ENCODE measurements at places on chromosomes 12 and 14.

DNA sequence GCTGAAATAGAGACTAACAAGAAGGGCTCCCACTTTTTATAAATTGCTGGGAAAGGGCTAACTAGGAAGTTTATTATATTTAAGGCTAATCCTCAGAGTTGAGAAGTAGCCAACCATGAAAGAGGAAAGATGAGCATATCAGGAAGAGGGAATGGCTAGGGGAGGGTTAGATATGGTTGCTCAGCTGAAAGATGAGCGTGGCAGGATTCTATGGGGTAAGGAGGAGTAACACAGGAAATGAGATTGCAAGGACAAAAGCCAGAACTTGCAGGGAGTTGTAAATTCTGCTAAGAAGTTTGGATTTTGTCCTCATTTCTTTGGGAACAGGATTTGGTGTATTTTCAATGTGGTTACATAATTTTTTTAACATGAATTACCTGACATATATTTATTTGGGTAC, 127.4 kb upstream of the ATP2B1 start:
- DNase-seq, result no peak

GRCh38 chr12:99146185-99146584, 501.1 kb downstream of the APAF1 start:
- DNase-seq, result no peak

DNA sequence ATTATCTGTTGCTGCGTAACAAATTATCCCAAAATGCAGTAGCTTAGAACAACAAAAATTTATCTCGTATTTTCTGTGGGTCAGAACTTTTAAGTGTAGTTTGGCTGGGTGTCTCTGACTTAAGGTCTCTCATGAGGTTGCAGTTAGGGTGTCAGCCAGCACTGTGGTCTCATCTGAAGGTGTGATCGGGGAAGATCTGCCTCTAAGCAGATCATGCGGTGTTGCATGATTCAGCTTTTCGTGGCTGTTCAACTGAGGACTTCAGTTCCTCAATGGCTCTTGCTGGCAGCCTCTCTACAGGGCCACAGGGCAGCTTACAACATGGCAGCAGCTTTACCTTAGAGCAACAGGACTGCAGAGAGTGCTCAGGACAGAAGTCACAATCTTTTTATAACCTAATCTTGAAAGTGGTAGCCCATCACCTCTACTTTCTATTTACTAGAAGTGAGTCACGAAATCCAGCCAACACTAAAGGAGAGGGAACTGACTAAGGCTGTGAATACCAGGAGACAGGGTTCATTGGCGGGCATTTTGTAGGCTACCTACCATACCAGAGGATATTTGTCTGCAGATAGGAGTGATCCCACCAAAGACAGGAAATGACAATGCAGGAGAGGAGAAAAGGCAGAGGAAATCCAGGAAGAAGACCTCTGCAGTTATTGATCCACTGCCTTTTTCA, 1.8 kb upstream of the TMPRSS12 start:
- no peak for DNase-seq

GRCh38 chr12:132238488-132238854, 90.9 kb downstream of the GALNT9 start:
- DNase-seq, result no peak

GRCh38 chr12:3313675-3314663, 177.0 kb upstream of the PRMT8 start:
- DNase-seq, result peak; percentile 63

- no peak for DNase-seq
These were observed 51.8 kb downstream of the PPP2R5C start for GRCh38 chr14:101813171-101813759.

- no peak for DNase-seq
These were observed 156.9 kb downstream of the CAND1 start for GRCh38 chr12:67426067-67426466.

DNA sequence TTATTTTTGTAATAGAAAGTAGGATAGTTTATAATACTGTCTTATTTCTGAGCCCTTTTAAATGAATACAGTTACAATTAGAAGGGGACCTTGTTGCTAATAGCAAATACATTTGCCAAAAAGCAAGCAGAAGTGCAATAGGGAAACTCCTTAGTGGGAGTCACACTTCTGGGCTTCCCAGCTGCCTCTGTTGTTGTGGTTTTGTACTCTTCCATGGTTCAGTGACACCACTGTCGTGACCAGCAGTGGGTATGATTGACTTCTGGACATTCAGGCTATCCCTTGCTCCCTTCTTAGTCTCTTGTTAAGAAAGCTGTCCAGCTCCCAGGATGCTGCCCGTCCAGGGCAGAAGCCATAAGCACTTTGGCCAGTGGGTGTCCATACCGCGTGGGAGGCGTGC, 22.6 kb downstream of the TCTN1 start:
- DNase-seq, result peak; percentile 8
